Activated T-helper 17 cell treated with anti-CD3 and anti-CD28 coated beads, Interleukin-2, amount 50 U/mL, for 72 hours (primary cell): ENCODE measurements at places on chromosomes 4 and X.

GRCh38 chr4:155582971-155583437 is 83.6 kb upstream of the GUCY1A1 start:
- ATAC-seq: peak; percentile 48

- ATAC-seq: no peak
These were observed 39.5 kb upstream of the ZNF330 start for GRCh38 chr4:141180991-141181761.

- ATAC-seq: no peak
These were observed 442.0 kb upstream of the ADGRL3 start for GRCh38 chr4:60757986-60758680.

DNA sequence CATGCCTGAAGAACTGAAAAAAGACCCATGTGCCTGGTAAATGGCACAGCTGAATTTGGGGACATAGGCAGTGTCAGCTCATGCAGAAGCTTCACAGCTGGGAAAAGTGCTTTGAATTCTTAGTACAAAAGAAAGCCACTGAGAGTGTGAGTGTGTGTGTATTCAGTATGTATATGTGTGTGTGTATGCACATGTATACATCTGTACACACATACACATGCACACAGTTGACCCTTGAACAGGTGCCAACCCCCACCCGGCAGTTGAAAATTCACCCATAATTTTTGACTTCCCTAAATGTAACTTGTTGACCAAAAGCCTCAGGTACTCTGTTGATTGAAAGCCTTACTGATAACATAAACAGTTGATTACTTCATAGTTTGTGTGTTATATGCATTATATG is 49.5 kb upstream of the ENPP6 start:
- ATAC-seq: no peak

DNA sequence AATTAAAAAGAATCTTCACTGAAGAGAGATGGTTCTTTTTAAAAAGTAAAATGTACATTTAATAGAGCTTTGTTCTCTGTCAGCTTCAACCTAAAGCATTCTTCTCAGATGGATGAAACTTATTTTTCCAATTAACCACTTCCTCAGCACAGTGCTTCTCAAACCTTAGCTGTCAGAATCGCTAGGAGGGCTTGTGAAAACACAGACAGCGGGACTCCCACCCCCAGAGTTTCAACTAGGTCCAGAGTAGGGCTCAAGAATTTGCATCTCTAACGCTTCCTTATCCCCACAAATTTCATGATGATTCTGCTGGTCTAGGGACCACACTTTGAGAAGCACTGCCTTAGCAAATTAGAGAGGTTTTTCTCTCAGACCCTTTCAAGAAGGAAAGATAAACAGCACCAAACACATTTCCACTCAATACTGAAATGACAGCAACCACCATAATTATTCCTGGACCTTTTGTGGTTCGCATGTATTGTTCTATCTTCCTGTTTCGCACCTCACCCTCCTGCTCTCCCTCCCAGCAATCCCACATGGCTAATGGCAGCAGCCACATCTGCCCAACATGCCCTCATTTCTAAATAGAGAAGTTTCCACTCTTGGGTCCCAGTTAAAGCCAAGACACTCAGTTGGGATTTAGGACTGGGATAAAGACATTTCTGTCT is 73.2 kb downstream of the ZNF827 start:
- no peak for ATAC-seq

- ATAC-seq: peak; percentile 52
These were observed 42.9 kb upstream of the INTS6L start for GRCh38 chrX:135477576-135477975.

DNA sequence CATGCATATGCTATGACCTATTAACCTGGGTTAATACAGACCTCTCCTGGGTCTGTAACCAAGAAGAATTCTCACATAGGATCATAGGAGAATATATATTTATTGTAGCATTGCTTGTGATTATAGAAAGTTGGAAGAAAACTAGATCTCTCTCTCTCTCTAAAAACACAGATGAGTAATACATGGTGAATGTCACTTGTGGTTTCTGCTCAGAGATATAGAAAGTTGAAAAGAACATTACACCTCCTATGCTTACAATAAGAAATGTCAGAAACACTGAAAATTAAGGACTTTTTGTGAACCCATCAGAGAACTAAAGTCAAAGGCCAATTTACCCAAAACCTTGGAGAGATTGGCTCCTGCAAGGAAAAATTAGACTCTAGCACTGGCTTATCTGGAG is 1389.5 kb downstream of the FAM133A start:
- no peak for ATAC-seq

GRCh38 chr4:182495031-182495430 is 251.8 kb downstream of the TENM3 start:
- no peak for ATAC-seq

DNA sequence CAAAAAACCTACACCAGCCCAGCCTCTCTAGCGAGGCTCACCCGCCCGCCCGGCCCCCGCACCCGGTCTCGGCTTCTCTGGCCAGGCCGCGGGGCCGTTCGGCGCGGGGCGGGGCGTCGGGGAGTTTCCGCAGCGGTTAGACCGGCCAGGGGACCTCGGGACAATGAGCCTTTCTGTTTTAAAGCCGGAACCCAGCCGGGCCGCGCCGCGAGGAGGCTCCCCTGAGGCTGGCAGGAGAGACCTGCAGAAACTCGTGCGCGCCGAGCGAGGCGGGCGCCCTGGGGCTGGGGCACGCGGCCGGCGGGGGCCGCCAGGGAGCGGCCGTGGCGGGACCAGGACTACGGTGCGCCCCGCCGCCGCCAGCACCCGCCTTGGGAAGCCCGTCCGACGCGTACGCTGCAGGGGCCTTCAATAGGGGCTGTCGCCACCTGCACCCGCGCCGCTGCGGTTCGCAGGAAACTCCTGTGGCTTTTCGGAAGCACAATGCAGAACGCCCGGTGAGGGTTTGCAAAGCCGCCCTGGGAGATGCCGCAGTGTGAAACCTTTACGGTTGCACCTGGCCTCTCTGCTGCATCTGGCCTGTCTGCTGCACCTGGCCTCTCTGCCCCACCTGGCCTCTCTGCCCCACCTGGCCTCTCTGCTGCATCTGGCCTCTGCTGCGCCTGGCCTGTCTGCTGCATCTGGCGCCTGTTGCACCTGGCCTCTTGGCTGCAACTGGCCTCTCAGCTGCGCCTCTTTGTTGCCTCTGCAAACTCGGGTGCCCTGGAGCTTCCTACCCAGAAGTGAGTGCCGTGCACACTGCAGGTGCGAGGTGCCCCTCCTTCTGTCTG is 63.9 kb downstream of the TRAPPC11 start:
- peak; percentile 76 for ATAC-seq

- ATAC-seq: no peak
These were observed 143.6 kb downstream of the GRID2 start for GRCh38 chr4:92447255-92447905.

GRCh38 chrX:111410590-111411078 is 1.4 kb downstream of the DCX start:
- no peak for ATAC-seq

GRCh38 chrX:43423876-43424275 is 232.2 kb upstream of the MAOA start:
- ATAC-seq: no peak

- no peak for ATAC-seq
These were observed 1.5 kb downstream of the GRID2 start for GRCh38 chr4:92305148-92305877.

GRCh38 chrX:17448188-17448587 is 73.2 kb downstream of the NHS start:
- ATAC-seq: no peak

DNA sequence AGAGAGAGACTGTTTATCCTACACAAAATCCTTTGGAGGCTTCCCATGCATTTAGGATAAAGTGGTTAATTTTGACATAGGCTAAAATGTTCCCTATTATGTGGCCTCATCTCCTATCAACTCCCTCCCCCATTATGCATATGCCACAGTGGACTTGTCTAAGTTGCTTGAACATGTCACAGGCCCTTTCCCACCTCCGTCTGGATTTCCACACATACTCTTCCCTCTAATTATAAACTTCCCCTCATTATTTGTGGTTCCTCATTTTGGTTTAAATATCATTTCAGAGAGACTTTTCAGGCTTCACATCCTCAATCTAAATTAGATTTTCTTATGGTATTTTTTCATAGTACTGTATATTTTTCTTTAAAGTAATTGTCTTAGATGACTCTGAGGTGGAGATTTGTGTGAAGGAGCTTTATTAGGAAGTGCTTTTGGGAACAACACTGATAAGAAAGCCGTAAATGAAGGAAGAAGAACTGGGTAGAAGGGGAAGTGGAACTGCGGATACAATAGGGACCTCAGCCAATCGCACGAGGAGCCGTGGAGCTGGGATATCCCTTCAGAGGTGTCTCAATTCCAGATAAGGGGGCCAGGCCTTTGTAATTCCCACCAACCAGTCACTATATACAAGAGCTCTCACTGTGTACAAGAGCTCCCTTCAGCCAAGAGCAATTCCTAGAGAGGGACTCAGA is 7.9 kb downstream of the C4orf17 start:
- ATAC-seq: no peak

DNA sequence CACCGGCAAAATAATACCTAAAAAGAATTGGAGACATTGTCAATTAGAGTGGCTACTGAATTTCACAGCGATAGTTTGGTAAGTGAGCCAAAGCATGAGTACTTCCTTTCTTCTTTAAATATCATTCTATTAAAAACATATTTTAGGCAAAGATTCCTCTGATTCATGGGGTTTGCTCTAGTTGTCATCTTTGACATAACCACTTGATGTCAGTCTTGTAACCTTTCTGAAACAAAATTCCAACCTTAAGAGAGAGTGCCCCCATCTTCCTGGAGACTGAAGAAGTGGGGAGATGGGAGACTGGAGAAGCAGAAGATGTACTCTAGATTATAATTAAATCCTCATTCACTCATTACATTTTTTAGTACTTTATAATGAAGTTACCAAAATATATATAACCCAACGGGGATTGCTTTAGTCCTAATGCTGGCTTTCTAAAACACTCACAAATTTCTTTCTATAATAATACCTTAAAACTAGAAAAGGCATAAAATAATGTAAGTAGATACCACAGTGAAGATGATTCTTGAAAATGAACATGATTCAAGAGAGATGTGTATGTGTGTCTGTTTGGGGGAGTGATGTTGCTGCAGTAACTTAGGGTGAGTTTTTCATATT is 96.4 kb downstream of the EMCN start:
- no peak for ATAC-seq

- ATAC-seq: no peak
These were observed 154.6 kb downstream of the FMR1NB start for GRCh38 chrX:148135738-148136137.

DNA sequence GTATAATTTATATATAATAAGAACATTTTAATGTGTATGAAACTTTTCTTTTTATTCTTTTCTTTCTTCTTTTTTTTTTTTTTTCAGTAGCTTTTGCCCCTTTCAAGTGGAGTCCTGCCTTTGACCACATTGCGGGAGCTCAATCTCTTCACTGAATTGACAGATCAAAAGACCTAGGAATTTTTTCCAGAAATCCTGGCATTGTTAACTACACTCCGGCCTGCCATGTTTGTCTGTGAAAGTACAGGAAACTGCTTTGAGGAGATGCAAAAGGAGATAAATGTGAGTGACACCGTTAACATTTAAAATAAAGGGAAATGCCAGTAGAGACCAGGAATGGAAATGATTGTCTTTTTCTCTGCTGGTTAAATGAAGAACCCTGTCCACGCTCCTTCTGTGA is 159.3 kb upstream of the VCX3A start:
- ATAC-seq: no peak

GRCh38 chrX:104318330-104319009 is 63.7 kb upstream of the ESX1 start:
- ATAC-seq: no peak

DNA sequence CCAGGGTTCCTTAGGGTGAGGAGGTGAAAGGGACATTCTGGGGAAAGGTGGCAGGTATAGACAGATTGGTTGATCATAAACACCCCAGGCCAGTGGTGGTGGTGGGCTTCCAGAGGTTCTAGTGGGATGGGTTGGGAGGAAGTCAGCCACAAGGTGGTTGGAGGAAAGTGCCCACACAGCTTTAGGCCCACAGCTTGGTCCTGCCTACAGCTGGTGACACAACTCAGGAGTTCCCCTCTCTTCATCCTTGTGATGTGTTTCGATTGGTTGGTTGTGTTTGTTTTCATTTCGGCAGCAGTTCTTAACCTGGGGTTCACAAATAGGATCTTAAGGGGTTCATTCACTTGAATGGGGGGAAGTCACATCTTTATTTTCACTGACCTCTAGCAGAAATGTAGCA is 157.0 kb downstream of the TMEM164 start:
- peak; percentile 40 for ATAC-seq

GRCh38 chrX:149040873-149041535 is 464.1 kb downstream of the IDS start:
- ATAC-seq: no peak

- no peak for ATAC-seq
These were observed 38.2 kb downstream of the AFF1 start for GRCh38 chr4:86972997-86973396.
